ENCODE measurements at places on chromosomes 5 and 9.

GRCh38 chr9:136296434-136297015 lies 7.4 kb downstream of the CCDC187 start:
- no peak for DNase-seq

DNA sequence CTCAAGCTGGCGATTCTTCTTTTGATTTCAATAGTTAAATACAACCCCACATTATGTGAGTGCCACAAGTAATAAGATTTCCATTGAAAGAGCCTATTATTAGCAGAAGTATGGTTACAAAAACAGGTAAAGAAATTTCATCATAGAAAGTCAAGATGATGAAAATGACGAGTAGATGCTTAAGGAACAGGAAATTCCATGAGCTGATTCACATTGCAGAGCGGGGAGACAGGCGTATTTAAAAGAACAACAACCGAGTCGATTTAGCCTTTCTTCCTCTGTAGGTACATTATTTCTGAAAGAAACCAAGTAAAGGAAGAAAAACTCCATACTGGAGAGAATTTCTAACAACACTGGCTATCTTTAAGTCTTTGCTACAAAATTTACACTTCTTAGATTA lies 310.4 kb downstream of the SLF1 start:
- DNase-seq, result no peak

DNA sequence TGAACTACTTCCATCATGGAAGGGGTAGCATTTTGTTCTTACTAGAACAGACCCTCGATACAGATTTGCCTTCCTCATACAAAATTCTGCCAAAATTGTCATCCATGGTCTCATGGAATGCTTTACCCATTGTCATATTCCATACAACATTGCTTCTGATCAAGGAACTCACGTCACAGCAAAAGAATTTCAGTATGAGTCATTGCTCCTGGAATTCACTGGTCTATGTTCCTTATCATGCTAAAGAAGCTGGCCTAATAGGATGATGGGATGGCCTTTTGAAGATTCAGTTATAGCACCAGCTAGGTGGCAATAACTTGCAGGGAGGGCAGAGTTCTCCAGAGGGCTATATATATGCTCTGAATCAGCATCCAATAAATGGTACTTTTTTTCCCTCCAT lies 18.2 kb upstream of the FNIP1 start:
- no peak for DNase-seq

- DNase-seq, result no peak
Observed at GRCh38 chr5:151880324-151880723, 44.3 kb downstream of the GLRA1 start.

DNA sequence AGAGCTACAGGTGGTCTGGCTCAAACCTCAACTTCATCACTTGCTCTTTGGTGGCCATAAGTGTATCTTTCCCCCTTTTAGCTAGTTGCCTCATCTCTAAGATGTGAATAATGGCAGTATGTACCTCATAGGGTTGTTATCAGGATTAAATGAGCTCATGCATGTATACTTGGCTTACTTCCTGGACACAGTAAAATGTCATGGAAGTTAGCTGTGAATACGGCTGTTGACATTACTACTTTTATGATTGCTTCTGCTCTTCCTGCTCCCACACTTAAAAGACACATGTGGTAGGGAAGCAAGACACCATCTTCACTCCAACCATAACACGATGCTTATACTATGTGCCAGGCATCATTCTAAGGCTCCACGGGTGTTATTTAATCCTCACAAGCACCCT lies 114.5 kb upstream of the GPR151 start:
- DNase-seq, result no peak

- DNase-seq, result no peak
Observed at GRCh38 chr9:83339435-83339834, 198.8 kb downstream of the FRMD3 start.

- no peak for DNase-seq
Observed at GRCh38 chr5:68886814-68887213, 207.0 kb upstream of the SLC30A5 start.

DNA sequence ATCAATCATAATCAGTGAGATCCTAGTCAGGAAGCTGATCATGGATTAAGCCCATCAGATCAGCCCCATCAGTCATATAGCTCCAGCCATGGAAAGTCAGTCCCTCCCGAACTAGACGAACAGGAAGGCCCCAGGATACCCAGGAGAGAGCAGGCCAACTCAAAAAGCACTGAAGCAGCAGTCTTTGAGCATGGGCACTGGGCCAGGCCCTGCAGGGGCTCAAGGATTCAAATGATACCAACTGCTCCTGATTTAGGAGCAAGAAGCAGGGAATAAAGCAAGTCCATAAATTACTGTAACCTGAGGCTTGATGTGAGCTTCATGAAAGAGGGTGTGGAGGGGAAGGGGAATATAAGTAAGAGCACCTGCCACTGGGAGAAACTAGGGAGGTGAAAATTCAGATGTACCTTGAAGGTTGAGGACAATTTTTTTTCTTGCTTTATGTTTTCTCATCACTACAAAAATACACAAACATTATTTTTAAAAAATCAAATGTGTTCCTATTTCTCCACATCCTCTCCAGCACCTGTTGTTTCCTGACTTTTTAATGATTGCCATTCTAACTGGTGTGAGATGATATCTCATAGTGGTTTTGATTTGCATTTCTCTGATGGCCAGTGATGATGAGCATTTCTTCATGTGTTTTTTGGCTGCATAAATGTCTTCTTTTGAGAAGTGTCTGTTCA lies 115.2 kb downstream of the SIL1 start:
- no peak for DNase-seq

GRCh38 chr9:134637696-134638501 lies 3.7 kb upstream of the COL5A1 start:
- DNase-seq, result no peak

GRCh38 chr5:104186510-104186909 lies 623.9 kb upstream of the NUDT12 start:
- no peak for DNase-seq

DNA sequence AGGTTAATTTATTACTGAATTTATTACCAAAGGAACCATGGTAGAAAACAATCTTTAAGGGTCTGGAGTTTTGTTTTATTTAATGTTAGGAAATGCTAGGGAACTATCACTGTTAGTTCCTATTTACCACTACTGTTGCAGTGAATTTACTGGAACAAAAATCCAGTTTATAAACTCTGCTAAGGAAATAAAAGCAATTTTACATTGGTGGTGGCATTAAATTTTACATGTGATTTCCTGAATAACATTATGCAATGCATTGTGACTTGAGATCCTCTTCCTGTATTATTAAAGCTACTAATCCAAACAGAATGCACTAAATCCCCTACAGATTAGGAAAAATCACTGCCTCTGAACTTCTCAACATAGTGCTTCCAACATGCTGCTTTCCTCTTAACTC lies 599.5 kb upstream of the PTGER4 start:
- no peak for DNase-seq

GRCh38 chr9:75544815-75545214 lies 345.7 kb upstream of the PCSK5 start:
- DNase-seq, result no peak

DNA sequence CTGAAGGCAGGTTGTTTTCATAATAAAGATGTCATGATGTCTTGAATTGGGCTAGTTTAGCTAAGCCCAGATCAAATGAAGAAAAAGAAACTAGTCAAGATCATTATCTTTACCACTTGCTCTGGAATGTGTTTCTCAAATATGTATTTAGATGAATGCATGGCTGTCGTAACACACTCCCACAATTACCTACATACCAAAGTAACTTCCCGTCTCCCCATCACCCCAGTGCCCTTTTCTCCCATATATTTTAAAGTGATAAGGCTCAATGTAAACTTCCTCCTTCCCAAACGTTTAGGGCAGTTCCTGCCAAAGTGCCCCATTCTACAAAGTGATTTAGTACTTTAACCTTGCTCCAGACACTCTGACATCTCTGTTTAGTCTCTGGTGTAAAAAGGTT lies 61.4 kb downstream of the SLC1A3 start:
- DNase-seq, result no peak

GRCh38 chr9:26551451-26551850 lies 341.2 kb downstream of the CAAP1 start:
- no peak for DNase-seq

- no peak for DNase-seq
Observed at GRCh38 chr5:95327211-95327610, 42.3 kb upstream of the MCTP1 start.

GRCh38 chr9:27339661-27340284 lies 42.8 kb upstream of the EQTN start:
- no peak for DNase-seq

DNA sequence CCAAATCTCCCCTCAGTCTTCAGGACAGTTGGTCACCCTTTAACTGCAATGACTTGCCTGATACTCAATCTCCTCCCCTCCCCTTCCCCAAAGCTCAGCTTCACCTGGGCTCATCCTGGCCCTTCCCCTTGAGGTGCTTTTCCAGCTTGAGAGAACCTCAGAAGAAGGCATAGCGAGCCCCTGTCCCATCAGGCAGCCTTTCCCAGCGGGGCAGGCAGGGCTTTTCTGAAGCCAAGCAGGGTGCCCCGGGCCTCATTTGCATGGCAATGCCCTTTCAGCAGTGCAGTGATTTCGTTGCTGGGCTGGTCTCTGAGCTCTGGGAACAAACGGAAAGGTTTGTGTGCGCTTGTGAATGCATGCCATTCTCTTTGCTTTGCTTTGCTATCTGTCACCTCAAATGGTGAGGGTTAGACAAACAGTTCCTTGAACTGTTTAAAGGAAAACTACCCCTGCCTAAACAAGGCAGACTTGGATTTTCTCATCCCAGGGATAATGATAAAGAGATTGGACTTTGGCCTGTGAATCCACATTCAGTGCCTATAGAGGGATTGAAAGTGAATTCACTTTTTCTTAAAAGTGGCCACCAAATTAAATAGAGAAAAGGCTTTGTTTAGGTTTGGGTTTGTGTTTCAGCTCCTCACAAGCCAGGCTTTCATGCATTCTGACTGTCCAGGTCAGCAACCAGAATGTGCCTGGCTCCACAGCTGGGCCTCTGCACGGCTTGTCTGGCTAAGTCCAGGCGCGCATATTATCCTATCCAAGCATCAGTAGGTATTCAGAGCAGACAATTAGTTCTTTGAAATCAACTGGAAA lies 165.3 kb downstream of the ZNF608 start:
- DNase-seq, result no peak

GRCh38 chr9:117625154-117625553 lies 79.0 kb upstream of the TLR4 start:
- no peak for DNase-seq

- DNase-seq, result no peak
Observed at GRCh38 chr5:67106626-67107342, 89.8 kb downstream of the CD180 start.

DNA sequence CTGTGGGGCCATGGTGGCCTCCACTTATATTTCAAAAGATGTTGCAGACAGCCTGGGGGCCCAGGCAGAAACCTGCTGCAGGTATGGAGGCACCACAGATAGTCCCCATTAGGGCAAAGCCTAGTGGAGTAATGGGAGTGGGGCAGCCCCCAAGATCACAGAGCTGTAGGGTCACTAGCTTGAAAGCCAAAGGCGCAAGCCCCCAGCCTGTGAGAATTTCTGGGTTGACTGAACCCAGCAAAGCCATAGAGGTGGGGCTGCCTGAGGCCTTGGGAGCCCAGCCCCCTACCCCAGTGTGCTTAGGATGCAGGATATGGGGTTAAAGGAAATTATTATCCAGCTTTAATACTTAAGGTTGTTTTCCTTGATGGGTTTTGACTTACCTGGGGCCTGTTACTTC lies 165.3 kb upstream of the FBN2 start:
- no peak for DNase-seq

GRCh38 chr9:109115931-109116526 lies 3.7 kb downstream of the TMEM245 start:
- no peak for DNase-seq

DNA sequence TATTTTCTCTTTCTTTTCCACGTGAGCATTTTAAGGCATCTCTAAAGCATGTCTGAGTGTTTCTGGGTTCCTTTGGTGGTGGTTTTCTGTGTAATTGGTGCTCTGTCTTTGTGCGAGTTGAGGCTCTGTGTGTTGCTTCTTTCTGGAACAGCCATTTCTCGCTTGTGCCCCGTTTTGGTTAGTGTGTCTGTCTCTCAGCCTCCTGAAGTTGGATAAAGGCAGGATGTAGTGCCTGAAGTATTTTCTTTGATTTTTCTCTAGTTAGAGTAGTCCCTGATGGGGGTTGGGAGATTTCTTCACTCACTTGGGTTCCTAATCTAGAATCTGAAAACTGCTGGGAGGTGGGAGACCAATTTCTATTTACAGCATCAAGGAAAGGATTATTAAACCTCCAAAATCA lies 129.7 kb upstream of the TMEM161B start:
- DNase-seq, result no peak

- DNase-seq, result no peak
Observed at GRCh38 chr5:91049112-91049511, 334.0 kb downstream of the ARRDC3 start.

- DNase-seq, result no peak
Observed at GRCh38 chr5:177509381-177509951, at the start of gene DOK3. TSS of gene DOK3 (minus strand) at chr5:177509826. CDS start at chr5:177509540, 286 bp downstream.

DNA sequence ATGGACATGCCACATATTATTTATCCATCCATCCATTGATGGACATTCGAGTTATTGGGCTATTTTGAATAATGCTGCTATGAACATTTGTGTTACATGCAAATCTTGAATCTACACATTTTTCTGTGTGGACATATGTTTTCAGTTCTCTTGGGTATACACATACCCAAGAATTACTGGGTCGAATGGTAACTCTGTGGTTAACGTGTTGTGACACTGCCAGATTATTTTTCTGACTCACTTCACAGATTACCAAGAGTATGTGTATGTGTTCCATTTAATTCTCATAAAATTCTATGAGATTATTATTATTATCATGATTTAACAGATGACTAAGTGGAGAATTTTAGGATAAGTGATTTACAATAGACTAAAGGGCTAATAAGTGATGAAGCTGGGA lies 26.7 kb downstream of the CYFIP2 start:
- DNase-seq, result no peak

GRCh38 chr5:25579111-25579510 lies 934.3 kb upstream of the CDH10 start:
- DNase-seq, result no peak

GRCh38 chr5:90739567-90739966 lies 181.0 kb downstream of the ADGRV1 start:
- no peak for DNase-seq

DNA sequence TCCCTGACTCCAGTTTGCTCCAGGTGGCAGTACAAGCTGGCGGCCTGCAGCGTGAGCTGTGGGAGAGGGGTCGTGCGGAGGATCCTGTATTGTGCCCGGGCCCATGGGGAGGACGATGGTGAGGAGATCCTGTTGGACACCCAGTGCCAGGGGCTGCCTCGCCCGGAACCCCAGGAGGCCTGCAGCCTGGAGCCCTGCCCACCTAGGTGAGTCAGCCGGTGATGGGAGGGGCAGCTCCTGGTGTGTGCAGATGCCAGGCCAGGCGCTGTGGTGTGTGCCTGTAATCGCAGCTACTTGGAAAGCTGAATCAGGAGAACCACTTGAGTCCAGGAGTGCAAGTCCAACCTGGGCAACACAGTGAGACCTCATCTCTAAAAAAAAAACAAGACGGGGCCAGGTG lies 10.0 kb upstream of the CACFD1 start:
- DNase-seq, result no peak

GRCh38 chr9:127832248-127832647 lies 22.2 kb downstream of the ENG start:
- no peak for DNase-seq

Data from stimulated activated CD8-positive, alpha-beta memory T cell treated with anti-CD3 and anti-CD28 coated beads, Interleukin-12 subunit alpha, Interleukin-12 subunit beta, amount 100 ng/mL, for 1 hour (primary cell).